Nasal cavity respiratory epithelium epithelial cell of viscerocranial mucosa (primary cell): ENCODE measurements at places on chromosomes 13 and 19. TPM values are rescaled to one million over a fixed set of nuclear protein-coding genes. Genes with fewer than 3 reads are reported as not detected.

The TNFSF9 gene
- 1.8 and 4.1 TPM in 2 replicates for total RNA-seq

The CEACAM16 gene
- not detected in 2 replicates for total RNA-seq

The LILRB2 gene
- not detected in 2 replicates for total RNA-seq

The SMIM24 gene
- total RNA-seq, result not detected in 2 replicates

The ZNF414 gene
- total RNA-seq, result 0.68 and 5.3 TPM in 2 replicates

The CERS4 gene
- total RNA-seq, result 5.8 and 8.1 TPM in 2 replicates

The ZNF541 gene
- under 0.01 TPM in 2 replicates for total RNA-seq

The KLK12 gene
- 0.14 and 17.1 TPM in 2 replicates for total RNA-seq

The SLC46A3 gene
- total RNA-seq, result 3.4 and 8.6 TPM in 2 replicates
